ENCODE measurements at places on chromosomes 5 and 9. TPM values are rescaled to one million over a fixed set of nuclear protein-coding genes. Genes with fewer than 3 reads are reported as not detected.

Gene FKTN
- 5.9 TPM for total RNA-seq

Gene CDKN2B-AS1
- 5.9 TPM for total RNA-seq

Gene HINT2
- 24.1 TPM for total RNA-seq

Gene GLRA1
- not detected for total RNA-seq

Gene CCNO
- not detected for total RNA-seq

DNA sequence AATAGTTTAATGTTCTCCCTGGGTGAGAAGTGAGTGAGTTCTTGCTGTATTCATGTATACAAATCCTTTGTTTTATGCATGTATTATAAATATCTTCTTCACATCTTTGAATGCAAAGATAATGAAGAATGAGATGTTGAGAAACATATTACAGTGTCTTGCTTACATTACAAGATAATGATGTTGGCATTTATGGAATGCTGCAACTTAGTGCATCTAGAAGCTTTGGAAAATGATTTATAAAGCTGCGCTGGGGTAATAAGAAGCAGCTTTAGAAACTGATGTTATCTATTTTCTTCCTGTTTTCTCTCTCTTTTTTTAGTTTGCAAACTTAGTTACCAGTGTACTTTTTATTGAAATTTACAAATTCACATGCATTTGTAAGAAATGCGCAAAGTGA is 673.4 kb downstream of the KCTD16 start:
- no peak for DNase-seq

DNA sequence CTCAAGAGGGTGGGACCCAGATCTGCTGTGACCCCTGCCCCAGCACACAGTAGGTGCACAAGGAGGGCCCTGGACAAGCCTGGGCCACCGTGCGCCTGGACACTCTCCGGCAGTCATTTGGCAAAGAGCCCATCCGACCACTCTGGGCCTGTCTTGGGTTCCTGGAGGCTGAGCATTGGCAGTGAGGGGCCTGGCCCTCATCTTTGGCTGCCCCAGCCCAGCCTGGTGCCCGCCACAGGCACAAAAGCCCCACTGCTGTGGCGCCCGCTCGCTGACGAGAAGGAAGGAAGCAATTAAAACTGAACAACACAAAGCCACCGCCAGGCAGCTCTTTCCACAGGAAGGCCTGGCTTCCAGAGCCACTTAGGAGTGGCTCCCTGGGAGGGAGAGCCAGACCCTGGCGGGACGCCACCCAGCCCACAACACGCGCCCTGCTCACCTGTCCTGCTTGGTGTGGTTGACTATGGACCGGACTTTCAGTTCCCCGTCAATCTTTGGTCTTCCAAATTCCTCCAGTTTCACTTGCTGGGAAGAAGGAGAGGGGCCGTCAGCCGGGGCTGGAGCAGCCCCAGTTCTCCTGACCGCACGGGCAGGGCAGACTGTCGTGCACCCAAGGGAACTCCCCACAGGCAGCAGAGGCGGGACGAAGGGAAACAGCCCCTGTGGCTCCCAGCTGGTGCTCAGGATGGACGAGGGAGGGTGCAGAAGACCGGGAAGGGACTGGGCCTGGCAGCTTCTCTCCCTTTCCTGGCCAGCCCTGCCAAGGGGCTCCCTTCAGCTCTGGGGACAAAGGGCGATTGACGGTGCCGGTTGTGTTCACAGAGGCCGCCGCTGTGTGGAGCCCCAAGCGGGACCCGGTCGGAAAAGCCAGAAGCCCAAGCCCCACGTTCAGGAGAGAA is 50.9 kb upstream of the SARDH start:
- no peak for DNase-seq

DNA sequence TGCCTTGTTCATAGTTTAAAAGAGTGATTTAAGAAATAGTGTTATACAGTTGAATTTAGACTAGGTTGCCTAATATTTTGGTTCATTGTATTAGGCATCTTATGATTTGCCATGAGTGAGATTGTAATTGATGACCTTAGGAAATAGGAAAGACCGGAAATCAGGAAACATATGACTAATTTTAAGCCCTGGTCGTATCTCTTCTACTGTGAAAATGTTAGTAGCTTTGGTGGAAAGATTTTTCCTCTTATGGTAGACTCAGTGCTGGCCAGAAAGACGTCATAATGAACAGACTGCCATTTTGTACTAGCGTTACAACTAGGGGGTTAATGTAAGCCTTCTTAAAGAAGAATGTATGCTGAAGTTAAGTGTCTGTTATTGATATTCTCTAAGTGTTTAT is 21.7 kb downstream of the SMARCA2 start:
- no peak for DNase-seq

GRCh38 chr5:37568893-37569292 is 189.8 kb downstream of the WDR70 start:
- no peak for DNase-seq

GRCh38 chr5:1648806-1649205 is 125.0 kb upstream of the LPCAT1 start:
- no peak for DNase-seq

- DNase-seq = no peak
Observed at GRCh38 chr5:95554331-95554646, 488 bp downstream of the SKIC3 start.

- DNase-seq = peak; percentile 98
Observed at GRCh38 chr5:55601204-55601618, 66.4 kb upstream of the PLPP1 start.

Data from vagina (tissue), 2 donors.